ENCODE measurements at places on chromosomes 3 and 15.

GRCh38 chr3:72460205-72461174 is 387.8 kb downstream of the SHQ1 start:
- DNase-seq: no peak

DNA sequence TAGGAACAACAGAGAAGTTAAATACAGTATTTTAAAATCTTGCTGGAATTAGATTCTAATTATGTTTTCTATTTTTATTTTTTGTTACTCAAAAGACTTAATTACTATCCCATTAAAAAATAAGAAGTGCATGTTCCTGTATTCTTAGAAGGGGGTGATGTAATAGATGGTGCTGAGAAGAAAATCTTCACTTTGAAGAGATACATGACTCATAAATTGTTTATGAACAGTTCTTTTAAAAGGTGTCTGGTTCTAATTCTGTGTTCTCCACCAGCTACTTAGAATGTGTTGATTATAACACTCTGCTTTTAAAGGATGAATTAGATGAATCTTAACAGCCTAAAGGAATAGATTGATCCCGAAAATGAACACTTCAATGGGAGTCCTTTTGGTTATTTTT is 8.2 kb downstream of the RCN2 start:
- no peak for DNase-seq

GRCh38 chr15:38600236-38600635 is 35.6 kb upstream of the RASGRP1 start:
- no peak for DNase-seq

DNA sequence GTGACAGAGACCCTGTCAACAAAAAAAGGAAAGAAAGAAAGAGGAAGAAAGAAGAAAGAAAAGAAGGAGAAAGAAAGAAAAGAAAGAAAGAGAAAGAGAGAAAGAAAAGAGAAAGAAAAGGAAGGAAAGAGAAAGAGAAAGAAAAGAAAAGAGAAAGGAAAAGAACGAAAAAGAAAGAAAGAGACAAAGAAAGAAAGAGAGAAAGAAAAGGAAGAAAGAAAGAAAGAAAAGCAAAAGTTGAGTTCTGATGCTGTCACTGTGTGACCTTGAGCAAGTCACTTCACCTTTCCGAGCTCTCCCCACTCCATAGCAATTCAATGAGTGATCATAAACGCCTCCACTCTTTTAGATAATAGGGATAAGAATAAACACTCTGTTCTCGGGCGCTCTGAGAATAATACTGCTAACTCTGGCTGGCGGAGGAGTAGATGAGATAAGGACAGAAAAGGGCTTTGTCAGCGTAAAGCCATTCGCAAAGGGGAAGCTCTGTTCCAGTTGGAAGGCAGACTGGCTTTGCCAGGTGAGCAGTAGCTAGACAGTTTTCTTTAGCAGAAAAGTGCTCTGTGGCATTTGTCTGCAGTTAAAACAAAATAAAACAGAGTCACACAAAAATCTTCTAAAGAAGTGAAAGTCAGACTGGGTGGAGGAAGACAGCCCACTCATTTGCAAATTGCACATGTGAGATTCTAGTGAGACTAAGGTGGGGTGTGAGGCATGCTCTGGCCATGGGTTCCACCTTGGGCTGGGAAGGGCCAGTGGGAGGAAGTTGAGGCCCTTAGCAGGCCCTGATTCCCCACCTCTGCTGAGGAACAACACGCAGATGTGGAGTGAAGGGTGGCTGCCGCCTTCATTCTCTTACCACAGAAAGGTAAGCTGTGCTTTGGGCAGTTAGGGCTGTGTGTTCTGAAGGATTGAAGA is 9.6 kb upstream of the FLNB start:
- no peak for DNase-seq

DNA sequence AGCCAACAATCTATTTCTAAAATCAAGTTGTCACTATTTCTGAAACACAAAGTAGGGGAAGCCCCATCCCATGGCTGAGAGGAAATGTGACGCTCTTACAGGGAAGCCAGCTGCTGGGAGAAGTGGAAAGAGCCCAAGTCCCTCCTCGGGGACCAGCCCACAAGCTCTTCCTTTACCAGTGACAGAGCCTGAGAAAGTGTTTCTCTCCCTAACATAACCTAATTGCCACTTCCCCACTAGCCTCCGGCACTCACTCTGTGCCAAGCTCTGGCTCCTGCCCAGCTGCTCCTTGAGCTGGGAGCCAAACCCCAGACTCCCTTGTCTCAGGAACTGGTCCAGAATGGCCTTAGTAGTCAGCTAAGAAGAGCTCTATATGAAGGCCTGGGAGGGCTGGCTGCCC is 42.9 kb downstream of the TNFAIP8L3 start:
- DNase-seq: no peak

DNA sequence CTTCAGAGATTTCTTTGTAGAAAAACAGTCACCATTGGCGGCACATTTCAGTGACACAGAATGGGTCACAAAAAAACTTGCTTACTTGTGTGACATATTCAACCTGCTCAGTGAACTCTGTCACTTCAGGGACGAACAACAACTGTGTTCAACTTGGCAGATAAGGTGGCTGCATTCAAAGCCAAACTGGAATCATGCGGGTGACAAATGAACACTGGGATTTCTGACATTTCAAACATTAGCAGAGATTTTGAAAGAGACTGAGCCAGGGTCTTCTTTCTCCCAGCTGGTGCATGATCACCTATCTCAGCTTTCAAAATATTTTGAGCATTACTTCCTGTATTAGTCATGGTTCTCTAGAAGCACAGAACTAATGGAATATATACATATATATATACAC is 1.9 kb upstream of the EID1 start:
- no peak for DNase-seq

DNA sequence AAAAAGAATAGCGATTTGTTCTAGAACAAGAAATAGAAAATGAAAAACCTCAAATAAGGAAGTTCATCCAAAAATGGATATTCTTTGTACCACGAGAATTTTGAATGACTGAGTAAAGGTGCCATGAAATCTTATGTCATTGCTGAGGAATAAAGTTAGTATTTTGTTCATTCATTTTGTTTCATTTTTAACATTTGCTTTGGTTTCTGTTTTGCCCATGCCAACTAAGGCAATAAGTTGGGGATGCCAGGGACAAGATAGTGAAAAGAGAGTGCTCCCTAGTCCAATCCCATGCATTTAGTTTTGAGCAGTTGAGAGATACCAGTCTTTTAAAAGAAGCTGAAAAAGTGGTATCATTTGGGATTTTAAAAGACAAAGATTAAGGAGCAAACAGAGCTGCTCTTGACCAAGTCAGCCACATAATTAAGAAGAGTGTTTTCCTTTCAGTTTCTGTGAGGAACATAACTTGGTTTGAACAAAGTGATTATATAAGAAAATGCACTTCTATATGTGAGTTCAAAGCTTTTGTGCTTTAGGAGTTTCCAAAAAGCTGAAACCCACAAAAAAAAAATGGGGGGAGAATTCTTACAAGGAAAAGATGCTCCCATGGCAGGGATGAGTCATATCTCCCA is 201.4 kb downstream of the PLOD2 start:
- no peak for DNase-seq

DNA sequence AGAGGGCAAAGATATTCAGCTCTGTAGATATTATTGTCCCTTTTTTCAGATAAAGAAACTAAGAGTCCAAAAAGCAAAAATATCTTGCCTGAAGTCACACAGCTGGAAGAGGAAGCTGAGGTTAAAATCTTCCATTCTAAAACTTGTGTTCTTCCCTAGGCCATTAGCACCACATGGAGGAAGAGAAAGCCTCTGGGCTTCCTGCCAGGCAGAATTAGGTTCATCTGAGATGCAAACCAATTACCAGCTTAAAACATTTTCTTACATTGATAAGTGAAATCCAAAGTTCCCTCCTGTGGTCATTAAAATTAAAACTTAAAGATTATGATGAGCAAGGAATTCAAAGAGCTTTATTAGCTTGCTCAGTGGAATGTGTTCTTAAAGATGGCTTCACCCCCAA is 235.3 kb upstream of the SETMAR start:
- no peak for DNase-seq

GRCh38 chr15:72535911-72536310 is 61.8 kb downstream of the ARIH1 start:
- DNase-seq: no peak

DNA sequence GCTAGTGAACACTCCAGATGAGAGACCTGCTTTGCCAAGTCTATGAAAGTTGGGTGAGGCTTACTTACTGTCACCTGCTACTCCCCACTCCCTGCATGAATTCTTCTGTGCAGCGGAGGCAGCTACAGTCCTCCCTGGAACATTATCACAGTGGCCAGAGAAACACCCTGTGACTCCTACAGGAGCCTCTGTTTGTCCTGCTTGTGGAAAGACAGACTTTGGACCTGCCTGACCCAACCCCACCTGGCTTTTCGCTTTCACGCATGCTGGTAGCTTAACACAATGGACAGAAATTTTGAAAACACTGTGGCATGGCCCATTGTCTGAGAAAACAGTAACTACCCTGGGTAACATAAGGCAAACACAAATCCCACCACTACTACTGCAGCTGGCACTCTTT is 1565.5 kb upstream of the CADM2 start:
- no peak for DNase-seq

GRCh38 chr15:30956216-30957124 is 35.0 kb downstream of the MTMR10 start:
- DNase-seq: no peak

- no peak for DNase-seq
Measured at GRCh38 chr15:40584191-40584590, 9.9 kb upstream of the KNL1 start.

DNA sequence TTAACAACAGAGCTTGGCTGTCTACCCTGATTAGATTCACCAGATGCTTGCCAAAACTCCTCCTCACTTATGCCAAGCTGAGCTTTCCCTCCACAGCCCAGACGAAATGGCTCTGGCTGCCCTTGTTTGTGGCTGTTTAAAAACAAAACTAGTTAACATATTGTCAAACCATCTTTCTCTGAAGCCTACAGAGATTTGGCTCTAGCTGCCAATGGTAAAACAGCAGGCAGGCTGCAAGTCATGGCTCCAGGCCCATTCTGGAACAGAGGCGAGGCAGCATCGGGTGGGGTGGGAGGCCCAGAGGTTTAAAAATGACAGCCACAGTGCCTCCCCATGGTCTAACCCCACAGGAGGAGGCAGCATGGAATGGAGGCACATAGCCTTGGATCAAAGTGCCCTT is 75.9 kb downstream of the SCN5A start:
- no peak for DNase-seq

DNA sequence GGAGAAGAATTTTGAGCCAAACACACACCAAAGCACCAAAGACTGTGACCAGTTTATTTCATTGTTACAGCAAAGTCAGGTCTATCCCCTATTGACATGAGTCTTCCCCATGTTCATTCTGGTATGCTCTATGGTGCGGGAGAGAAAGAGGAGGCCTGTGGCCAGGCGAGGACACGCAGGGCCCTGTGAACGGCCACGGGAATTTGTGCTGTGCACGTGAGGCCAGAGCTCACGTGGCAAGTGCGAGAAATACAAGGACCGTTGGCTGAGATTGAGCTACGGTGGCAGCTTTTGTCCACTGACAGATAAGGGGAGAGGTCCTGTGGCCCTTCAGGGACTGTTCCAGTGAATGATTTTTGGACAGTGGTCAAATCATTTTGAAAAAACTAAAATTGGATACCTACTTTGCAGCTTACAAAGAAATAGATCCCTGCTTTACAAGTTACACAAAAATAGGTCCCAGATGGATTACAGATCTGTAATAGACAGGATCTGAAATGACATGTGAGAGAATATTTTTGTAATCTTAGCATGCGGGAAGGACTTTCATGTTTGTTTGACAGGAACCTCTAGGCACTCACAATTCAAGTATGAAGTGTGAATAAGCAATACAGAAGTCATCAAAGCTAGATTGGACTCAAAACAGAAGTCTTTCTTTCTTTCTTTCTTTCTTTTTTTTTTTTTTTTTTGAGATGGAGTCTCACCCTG is 9.2 kb downstream of the ZSCAN2 start:
- no peak for DNase-seq

Measured in GOT3 (cell line).